Esophagus muscularis mucosa (tissue), 4 donors: ENCODE measurements at places on chromosomes 1 and 21.

DNA sequence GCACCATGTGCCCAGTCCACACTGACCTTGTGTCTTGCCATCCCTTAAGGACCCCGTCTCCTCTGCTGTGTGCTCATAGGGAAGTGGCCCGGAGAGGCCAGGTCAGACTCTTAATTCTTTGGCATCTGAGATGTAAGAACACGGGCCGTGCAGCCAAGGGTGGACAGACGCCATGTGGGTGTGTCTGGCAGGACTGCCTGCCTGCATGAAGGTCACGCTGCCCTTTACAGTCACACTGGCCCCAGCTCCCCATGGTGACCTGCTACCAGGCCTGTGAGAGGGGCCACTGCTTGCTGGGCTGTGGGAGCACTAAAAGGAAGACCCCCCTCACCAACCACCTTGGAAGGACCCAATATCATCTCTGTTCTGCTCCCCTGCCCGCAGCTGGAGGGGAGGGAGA lies 17.7 kb downstream of the DHRS3 start:
- no peak for DNase-seq

DNA sequence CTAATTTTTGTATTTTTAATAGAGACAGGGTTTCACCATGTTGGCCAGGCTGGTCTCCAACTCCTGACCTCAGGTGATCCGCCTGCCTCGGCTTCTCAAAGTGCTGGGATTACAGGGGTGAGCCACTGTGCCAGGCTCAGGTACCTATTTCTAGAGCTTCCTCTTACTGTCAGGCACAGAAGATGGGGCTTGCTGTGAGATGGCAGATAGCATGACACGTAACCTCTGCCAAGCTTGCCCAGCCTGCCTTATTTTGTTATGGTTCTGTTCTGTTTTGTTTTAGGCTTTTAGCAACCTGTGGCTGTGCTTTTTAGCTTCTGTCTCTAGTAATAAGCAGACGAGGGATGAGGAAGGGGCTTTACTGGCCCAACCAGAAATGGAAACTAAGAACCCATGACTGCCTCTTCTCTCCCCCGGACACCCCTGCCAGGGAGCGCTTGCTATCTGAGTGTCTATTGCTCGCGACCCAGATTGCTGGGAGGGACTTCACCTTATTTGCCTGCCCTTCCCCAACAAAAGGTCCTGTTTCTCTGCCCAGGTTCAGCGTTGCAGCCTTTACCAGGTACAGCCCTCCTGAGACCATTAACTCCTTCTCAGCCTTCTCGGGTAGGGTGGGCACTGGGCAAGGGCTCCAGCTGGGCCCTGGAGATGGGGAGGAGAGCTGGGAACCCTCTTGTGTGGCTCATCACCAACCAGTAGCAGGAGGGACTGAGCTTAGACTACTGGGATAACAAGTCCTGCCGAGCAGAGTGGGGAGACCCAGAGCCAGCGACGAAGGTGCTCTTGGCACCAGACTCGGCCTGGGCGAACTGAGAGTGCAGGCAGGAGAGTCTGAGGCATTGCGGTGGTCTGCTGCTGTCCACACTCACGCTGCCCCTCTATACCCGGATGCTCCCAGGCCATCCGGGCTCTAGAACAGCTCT lies 13.5 kb upstream of the LGR6 start:
- DNase-seq: no peak

GRCh38 chr21:42356046-42356445 lies 5.3 kb upstream of the TFF2 start:
- no peak for DNase-seq

GRCh38 chr1:198970916-198971315 lies 332.1 kb downstream of the PTPRC start:
- no peak for DNase-seq
